ENCODE measurements at places on chromosomes 1 and 21.

GRCh38 chr1:227561241-227561907, 2.0 kb upstream of the ZNF678 start:
- no peak for DNase-seq

DNA sequence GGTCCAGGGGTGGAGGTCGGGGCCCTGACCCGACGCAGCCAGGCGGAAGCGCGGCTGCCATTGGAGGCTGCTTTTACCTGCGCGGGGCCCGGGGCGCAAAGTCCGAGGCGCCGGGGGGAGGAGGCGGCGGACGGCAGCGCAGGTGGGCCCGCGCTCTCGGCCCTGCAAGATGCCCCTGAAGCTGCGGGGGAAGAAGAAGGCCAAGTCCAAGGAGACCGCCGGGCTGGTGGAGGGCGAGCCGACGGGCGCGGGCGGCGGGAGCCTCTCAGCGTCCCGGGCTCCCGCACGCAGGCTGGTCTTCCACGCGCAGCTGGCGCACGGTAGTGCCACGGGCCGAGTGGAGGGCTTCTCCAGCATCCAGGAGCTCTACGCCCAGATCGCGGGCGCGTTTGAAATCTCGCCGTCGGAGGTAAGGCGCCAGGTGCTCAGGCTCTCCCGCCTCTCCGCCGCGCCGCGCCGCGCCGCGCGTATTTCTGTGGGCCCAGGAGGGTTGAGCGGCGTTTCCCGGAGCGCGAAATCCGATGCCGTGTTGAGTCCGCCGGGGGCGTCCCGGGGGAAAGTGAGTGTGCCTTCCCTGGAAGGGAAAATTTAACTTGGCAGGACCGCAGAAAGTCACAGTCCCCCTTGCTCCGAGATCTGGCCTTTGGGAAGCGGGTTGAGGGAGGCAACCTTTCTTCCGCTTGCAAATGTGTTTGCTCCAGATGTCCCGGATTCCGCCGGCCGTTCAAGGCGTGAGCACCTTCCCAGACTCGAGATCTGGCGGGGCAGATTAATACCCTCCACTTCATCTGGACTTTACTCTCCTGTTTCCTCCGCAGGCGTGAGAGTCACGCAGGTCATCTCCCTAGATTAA, at the start of gene GIPC2:
Gene GIPC2 (plus strand): TSS at position 41 of the 853 bp plus-strand sequence. CDS start 129 bp downstream, at position 170.
- DNase-seq: no peak

- no peak for DNase-seq
These were observed 557.4 kb upstream of the ZRANB2 start for GRCh38 chr1:71638081-71638766.

DNA sequence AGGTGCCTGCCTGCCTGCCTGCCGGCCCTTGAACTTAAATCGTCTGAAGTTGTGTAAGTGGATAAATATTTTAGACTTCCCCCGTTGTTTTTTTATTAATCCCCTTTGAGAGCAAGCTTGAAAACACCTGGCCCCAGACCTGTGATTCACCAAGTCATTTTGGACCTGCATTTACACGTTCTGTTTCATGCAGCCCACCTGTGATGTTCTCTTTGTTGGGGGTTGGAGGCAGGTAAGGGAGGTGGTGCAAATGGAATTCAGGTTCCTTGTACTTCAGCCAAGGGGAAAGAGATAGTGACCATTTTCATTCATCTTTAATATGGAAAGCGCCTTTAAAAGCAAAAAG, 1.2 kb downstream of the SLC37A1 start:
- DNase-seq: no peak

GRCh38 chr1:154174654-154175053, 17.2 kb downstream of the TPM3 start:
- no peak for DNase-seq

DNA sequence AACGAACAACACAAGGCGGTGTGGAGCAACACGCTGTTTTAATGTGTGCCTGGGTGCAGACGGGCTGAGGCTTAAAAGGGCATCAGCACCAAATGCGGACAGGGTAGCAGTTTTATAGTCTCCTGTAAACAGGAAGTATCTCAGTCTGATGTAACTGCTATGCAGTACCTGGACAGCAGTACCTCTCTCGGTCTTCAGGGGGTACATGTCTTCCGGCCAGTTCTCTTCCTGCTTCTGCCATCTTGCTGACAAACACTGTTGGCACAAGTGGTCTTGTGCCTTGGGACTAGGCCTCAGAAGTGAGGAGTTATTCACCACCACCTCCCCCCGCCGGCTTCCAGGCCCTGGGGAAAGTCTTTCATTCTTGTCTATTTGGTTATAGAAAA, 49.7 kb upstream of the APOBEC4 start:
- no peak for DNase-seq

GRCh38 chr1:212108981-212109380, 73.4 kb downstream of the DTL start:
- no peak for DNase-seq

DNA sequence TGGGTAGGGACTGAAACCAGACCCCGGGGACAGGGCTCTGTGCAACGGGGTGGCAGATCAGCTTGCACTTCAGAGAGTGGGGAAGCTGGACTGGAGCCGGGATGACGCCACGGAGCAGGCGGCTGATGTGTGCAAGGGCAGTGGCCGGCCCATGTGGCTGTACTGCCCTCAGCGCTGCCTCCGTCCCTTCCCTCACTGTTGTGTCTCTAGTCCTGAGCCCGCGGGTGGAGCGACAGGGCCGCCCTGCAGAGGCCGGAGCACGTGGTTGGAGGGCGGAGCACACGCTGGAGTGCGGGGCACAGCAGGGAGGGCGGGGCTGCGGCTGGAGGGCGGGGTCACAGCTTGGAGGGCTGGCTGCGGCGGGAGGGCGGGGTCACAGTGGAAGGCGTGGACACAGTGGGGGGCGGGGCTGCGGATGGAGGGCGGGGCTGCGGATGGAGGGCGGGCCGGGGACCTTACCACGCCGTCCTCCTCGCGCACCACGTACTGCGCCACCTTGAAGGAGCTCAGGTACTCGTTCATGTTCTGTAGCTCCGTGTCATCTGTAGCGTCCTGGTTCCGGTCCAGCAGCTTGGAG, 52.4 kb downstream of the CHD5 start:
- peak; percentile 75 for DNase-seq

- no peak for DNase-seq
These were observed 110.6 kb downstream of the AKT3 start for GRCh38 chr1:243739335-243740003.

DNA sequence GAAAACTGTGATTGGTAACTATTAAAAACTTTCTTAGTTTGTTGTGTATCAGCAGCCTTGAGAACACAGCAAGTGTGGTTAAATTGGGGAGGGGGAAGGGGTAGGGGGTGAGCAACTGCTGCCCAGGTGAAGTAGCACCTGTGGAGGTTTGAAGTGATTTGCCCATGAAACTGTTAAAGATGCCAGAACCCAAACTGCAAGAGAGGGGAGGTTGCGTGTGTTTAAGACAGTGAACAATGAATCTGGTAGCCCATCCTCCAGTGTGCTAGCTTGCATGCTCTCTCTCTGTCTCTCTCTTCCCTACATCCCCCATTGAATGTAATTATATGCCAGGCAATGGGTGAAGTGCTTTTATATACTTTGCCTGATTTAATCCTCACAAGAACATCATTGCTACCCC, 154.7 kb downstream of the RUNX1 start:
- no peak for DNase-seq

DNA sequence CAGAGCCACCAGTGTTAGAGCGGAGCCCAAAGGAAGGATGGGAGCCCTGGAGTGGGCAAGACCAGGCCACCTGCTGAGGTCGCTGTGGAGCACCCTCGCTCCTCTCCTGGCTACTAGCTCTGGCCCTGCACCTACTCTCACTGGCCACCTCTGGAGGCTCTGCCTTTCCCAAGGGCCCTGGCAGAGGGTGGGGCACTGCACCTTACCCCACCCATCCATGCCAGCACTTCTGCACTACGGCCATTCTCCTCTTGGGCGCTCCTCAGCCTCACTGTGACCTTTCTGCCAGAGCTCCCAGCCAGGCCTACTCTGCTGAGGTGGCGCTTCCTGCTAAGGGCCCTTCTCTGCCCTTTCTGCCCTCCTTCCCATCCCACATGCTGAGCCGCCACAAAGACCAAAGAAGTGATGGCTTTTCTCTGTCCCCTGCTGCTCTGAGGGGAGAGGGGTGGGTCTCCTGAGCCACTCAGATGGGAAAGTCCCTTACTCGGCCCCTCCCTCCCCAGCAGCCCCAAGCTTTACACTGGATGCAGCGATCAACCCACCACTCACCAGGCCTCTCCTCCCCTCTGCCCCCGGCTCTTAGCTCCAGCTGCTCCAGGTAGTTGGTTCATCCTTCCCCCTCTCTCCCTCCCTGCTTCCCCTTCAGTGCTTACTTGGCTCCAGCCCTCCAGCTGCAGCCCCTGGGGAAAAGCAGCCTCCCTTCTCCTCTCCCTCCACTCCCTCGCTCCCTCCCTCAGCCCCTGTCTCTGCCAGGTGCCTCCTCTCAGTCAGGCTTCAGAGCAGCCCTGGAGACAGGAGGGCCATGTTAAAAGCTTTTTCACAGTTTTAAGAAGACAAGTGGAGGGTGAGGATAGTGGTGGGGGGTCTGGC, 14.8 kb upstream of the TMEM222 start:
- DNase-seq: no peak

- peak; percentile 48 for DNase-seq
These were observed 64.1 kb downstream of the KIFAP3 start for GRCh38 chr1:170010443-170010842.

DNA sequence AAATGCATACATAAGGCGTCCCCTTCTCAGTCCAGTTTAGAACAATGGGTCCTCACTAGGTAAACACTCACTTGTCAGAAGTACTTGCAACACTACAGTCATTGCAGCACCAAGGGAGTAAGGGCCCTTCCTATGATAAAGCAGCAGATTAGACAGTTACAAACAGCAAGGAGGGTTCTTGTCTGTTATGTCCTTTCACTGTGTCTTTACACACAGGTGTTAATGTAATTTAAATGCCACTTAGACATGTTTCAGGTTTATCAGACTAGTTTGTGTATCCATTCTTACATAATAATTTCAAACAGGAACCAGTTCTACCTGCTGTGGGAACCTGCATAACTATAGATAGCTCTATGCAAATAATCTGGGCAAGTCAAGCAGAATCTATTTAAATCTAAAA, 105.6 kb upstream of the USH2A start:
- no peak for DNase-seq
